Dermis blood vessel endothelial cell (primary cell): ENCODE measurements at places on chromosomes 3 and 15.

DNA sequence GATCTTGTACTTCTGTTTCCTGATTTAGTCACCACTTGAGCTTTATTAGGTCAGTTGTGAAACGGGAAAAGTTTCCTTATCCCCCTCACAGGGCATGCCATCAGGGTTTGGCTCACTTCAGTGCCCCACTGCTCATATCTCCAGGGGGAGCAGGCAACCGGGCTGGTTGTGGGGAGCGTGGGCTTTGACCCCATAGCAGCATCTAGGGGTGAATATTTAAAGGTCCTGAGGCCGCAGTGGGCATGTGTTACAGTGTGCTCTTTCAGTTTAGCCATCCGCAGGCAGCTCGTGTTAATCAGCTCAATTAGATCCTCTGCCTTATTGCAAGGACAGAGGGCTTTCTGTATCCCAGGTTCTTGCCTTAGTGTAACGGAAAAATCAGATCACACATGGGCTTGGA lies 71.9 kb downstream of the MRPL46 start:
- no peak for DNase-seq

- no peak for DNase-seq
These were observed 66.2 kb downstream of the SAMMSON start for GRCh38 chr3:70065696-70066253.

GRCh38 chr15:58694641-58695398 lies 54.7 kb downstream of the ADAM10 start:
- DNase-seq: no peak

- no peak for DNase-seq
These were observed 17.5 kb downstream of the RGMA start for GRCh38 chr15:93071469-93071936.
